Activated T-helper 17 cell treated with anti-CD3 and anti-CD28 coated beads, Interleukin-2, amount 50 U/mL, for 72 hours (primary cell): ENCODE measurements at places on chromosomes 11 and 22.
A peak's percentile ranks its signal among the peaks of the same experiment; 100 is the strongest.

GRCh38 chr11:122020902-122021301, 95.1 kb downstream of the BLID start:
- no peak for ATAC-seq

DNA sequence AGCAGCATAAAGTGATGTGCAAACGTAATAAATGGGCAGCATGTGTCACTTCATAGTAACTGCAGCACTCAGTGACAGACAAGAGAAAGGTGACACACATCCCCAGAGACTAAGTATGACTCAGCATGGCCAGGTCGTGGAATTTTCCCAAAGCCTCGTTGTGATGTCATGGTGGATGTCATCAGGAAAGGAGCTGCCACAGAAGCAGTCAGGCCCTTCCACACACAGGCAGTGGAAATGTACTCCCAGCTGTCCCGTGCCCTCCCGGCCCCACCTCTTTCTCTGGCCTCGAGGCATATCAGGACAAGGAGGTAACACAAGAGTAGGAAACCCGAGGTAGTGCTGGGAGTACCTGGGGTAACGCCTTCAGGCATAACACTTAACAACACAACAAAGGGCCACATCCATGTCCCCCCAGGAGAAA, 8.1 kb downstream of the PC start:
- peak; percentile 98 for ATAC-seq

GRCh38 chr11:134888821-134889220, 476.8 kb upstream of the B3GAT1 start:
- no peak for ATAC-seq

DNA sequence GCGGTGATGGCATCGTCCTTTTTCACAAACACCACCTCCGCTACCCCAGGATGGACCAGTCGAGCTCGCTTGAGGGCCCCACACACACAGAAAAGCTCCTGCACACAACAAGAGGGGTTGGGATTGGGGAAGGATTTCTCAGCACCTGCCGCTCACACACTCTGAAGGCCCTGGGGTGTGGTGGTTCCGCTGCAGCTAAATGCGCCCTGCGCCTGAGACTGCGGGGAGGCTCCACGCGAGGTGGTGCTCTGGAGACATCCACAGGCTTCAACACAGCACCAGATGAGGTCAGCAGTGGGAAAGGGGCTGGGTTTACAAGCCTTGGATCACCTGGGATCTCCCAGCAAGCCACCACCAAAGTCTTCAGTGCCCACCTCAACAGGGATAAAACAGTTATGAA, 22.7 kb downstream of the POLDIP3 start:
- no peak for ATAC-seq

GRCh38 chr11:111795334-111795985, 29.3 kb upstream of the PPP2R1B start:
- ATAC-seq = no peak

- ATAC-seq = no peak
Measured at GRCh38 chr11:65610404-65610803, 3.6 kb downstream of the MAP3K11 start.

DNA sequence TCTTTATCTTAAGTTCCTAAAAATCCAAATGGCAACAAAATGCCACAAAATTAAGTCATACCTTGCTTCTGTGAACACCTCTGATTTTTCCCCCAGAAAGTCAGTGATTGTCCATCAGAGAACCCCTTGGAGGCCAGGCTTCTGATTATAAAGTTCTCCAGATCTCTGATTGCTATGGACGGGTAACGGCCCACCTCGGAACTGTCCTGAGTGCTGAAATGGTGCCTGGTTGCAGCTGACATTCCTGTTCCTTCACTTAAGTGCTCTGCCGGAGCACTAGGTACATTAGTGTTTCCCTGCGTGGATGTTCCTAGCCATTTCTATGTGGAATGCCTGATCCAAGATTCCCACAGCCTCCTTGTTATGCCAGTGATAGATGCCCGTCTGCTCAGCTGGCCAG, 85.0 kb downstream of the CHST1 start:
- no peak for ATAC-seq

- ATAC-seq = no peak
Measured at GRCh38 chr11:62552485-62553079, 6.0 kb upstream of the AHNAK start.

DNA sequence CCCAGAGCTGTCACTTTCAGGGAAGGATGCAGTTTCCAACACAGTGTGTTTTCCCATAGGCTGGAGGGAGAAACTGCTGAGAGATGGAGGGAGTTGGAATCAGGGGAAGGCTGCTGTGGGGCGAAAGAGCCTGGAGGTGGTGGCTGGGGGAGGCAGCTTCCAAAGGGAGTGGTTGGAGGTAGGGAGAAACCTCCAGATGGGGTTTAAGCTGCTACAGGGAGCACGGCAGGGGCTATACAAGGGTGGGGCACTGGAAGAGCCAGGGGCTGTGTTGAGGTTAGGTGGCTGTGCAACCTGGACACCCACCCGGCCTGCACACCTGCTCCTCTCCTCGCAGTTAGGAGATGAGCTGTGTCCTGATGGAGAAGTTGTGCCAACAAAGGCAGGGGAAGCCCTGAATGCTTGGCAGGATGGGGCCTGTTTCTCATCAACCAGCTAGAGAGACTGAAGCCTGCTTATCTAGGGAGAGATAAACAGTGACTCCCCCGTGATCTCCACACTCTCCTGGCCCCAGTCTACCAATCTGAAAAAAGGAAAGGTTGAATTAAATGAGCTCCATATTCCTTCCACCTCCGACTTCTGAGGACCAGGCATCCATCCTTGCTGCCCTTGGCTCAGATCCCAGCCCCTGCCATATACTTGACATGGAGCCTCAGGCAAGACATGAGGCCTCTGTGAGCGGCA, 3.6 kb upstream of the SLCO2B1 start:
- no peak for ATAC-seq

DNA sequence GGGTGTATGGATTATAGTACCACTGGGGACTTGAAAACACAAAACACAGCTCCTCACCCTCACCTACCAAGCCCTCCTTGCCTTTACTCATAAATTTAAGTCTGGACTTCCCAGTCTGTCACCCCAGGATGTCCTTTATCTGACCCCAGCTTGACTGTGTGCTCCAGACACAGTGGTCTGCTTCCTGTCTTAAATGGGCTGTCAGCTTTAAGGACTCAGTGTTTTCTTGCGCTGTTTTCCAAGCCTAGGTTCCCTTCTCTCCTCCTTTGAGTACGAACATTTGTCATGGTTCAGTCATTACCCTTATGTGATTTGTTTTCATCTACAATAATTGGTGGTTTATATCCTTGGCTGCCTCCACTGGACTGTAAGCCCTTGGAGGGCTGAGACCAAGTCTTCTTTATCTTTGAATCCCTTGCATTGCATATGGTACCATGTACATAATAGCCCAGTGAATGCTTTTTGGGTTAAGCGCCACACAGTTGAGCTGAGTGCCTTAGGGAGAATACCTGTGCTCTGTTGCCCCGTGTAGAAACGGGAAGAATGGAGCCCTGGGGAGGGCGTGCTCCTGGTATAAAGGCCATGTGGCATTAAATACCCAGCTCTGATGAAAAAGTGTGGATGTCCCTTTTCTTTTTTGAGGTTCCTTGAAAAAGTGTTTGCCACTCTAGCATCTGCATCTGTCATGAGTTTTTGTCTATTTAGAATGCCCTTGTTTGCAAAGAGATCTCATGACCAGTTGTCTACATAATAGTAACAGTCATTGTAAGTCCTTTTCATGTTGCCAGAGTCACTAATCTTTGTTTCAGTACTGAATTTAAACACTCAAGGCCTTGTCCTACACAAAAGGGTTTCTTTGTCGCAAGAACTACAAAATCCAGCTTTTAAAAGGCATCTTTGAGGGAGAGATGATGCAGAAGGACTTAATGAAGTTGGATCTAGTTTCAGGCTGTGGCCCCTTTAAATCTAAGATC, 14.0 kb downstream of the PANX1 start:
- peak; percentile 23 for ATAC-seq

GRCh38 chr11:47369676-47370075, 8.7 kb downstream of the SPI1 start:
- peak; percentile 15 for ATAC-seq

- no peak for ATAC-seq
Measured at GRCh38 chr11:4060182-4060923, 34.2 kb upstream of the RRM1 start.
